Subcutaneous preadipocyte (primary cell): ENCODE measurements at places on chromosomes 5 and 9. TPM values are rescaled to one million over a fixed set of nuclear protein-coding genes. Genes with fewer than 3 reads are reported as not detected.

The QRFP gene
- total RNA-seq, result not detected in 2 replicates

The CDC25C gene
- total RNA-seq, result 6.2 and 11.9 TPM in 2 replicates

The LHX6 gene
- under 0.01 TPM in 1 of 2 replicates, not detected in the other for total RNA-seq

The RBM22 gene
- total RNA-seq, result 21.7 and 29.9 TPM in 2 replicates

The ARHGEF39 gene
- total RNA-seq, result 1.5 and 5.5 TPM in 2 replicates

The PCDHB13 gene
- total RNA-seq, result under 0.01 TPM in 2 replicates

The CFAP90 gene
- total RNA-seq, result not detected in 2 replicates

The PCDHB10 gene
- total RNA-seq, result under 0.01 TPM in 2 replicates

The HAVCR1 gene
- total RNA-seq, result 0.20 and 0.37 TPM in 2 replicates

The GPR151 gene
- not detected in 2 replicates for total RNA-seq

The FTMT gene
- total RNA-seq, result not detected in 2 replicates

The SIT1 gene
- total RNA-seq, result 1.1 TPM in 1 of 2 replicates, not detected in the other

The FBP2 gene
- under 0.01 TPM in 1 of 2 replicates, not detected in the other for total RNA-seq

The BTNL3 gene
- not detected in 2 replicates for total RNA-seq

The TRIM36 gene
- total RNA-seq, result under 0.01 and 0.39 TPM in 2 replicates

The GNAQ gene
- 25.0 and 31.7 TPM in 2 replicates for total RNA-seq

The PDLIM4 gene
- 33.6 and 62.1 TPM in 2 replicates for total RNA-seq

The PCDHA13 gene
- total RNA-seq, result not detected in 2 replicates

The MUSK gene
- under 0.01 TPM in 1 of 2 replicates, not detected in the other for total RNA-seq

The PHF24 gene
- not detected in 2 replicates for total RNA-seq

The WHRN gene
- 0.73 and 0.78 TPM in 2 replicates for total RNA-seq
